ENCODE measurements at places on chromosomes 7 and 10.
A peak's percentile ranks its signal among the peaks of the same experiment; 100 is the strongest.

DNA sequence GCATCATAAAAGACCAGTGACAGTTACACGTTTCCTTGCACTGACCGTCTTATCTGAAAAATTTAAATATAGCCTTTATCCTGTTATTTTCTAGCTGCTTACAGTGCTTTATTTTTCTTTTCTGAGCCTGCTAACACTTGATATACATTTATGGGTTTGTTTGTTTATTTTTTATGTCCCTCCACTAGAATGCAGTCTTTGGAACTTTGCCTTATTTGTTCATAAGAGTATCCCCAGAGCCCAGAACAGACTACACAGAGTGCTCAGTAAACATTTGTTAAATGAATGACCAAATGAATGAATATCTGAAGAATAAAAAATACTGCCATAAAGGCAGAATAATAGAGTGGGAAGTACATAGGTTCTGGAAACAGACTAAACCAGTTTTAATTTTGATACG is 202.3 kb upstream of the LRRN3 start:
- DNase-seq: peak; percentile 12

DNA sequence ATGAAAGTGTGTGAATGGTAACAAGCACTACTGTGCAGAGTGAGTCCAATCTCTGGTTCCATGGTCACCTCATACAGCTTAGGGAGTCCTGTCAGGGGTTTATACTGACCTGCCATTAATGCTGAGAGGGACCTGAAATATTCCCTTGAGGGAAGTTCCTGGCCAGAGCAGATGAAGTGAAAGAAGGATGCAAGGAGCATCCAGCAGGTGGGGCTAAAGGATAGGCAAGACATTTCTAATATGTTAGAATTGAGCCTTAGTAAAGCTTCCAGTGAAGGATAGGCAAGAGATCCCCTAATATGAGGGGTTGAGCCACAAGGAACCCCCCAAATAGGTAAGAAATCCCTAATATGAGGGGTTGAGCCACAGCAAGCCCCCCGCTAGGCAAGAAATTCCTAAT is 25.5 kb upstream of the FAM221A start:
- no peak for DNase-seq

GRCh38 chr10:97762816-97763215 is 9.0 kb downstream of the SFRP5 start:
- no peak for DNase-seq

- DNase-seq: no peak
These were observed 12.8 kb upstream of the RGS10 start for GRCh38 chr10:119555178-119555784.

DNA sequence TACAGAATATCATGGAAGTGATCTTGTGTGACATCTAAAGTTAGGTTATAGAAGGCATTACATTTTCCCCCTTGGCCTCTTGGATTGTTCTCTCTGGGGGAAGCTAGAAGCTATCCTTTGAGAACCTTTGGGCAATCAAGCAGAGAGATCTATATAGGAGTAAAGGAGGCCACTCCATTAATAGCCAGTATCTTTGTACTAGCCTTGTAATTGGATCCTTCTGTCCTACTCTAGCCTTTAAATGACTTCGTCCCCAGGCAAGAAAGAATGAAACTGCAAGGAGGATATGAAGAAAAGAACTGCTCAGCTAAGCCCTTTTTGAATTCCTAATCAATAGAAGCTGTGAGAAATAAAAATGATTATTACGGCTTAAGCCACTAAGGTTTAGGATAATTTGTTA is 230.9 kb downstream of the AGMO start:
- DNase-seq: no peak

DNA sequence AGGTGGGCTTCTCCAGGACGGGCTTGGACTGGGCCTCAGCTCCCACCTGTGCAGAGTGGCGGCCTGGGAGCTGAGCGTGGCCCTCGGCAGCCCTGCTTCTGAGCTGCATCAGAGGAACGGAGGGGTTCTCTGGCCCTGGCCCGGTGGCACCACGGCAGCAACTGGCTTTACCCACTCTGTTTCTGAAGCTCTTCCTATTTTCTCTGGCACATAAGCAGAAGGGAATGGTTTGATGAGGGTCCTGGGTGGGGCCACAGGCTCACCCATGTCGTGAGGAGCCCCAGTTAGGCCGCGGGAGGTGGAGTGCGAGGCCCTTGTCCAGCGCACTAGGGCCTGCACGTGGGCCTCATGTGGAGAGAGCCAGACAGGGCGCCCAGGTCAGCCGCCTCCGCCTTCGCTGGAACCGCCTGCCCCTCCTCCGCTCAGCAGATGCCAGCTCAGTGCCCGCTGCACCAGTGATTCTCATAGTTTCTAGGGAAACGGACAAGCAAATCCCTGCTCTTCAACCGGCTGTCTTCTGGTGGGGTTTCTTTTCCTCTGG is 284.0 kb downstream of the CELF2 start:
- no peak for DNase-seq

GRCh38 chr7:52695973-52696595 is 339.3 kb upstream of the POM121L12 start:
- DNase-seq: no peak

DNA sequence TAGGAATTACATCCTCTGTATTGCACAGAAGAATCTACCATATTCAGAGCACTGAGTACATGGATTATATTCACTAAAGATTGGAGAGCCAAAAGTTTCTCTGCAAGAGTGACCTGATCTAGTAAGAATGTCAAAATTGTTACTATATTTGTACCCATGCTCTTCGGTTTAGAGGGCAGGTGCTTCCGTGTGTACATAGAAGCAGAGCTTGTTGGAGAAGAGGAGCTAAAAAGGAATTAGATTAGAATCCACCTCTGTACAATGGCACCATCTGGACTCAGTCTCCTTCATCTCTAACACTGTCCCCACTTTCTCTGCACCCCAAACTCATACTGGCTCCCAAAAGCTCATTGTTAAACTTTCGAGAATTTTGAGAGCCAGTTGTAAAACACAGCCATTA is 8.3 kb downstream of the CALD1 start:
- no peak for DNase-seq

DNA sequence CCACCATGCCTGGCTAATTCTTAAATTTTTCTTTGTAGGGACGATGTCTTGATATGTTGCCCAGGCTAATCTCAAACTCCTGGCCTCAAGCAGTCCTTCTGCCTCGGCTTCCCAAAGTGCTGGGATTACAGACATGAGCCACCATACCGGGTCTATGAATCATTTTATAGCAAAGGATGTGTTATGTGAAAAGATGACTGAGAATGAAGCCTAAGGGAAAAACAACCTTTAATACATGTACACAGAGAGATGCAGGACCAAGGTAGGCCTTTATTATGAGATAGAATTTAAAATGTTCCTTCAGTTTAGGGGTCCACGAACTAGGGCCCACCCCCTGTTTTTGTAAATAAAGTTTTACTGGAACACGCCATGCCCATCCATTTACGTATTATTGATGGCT is 41.0 kb downstream of the UBE2H start:
- DNase-seq: no peak

Data from NCI-H1105 treated with DMSO at 0.1 percent for 48 hours (cell line).